ENCODE measurements at places on chromosomes 3 and 15. TPM values are rescaled to one million over a fixed set of nuclear protein-coding genes. Genes with fewer than 3 reads are reported as not detected.

GRCh38 chr3:128382221-128382807, 84.4 kb downstream of the DNAJB8 start:
- DNase-seq, result peak; percentile 60

DNA sequence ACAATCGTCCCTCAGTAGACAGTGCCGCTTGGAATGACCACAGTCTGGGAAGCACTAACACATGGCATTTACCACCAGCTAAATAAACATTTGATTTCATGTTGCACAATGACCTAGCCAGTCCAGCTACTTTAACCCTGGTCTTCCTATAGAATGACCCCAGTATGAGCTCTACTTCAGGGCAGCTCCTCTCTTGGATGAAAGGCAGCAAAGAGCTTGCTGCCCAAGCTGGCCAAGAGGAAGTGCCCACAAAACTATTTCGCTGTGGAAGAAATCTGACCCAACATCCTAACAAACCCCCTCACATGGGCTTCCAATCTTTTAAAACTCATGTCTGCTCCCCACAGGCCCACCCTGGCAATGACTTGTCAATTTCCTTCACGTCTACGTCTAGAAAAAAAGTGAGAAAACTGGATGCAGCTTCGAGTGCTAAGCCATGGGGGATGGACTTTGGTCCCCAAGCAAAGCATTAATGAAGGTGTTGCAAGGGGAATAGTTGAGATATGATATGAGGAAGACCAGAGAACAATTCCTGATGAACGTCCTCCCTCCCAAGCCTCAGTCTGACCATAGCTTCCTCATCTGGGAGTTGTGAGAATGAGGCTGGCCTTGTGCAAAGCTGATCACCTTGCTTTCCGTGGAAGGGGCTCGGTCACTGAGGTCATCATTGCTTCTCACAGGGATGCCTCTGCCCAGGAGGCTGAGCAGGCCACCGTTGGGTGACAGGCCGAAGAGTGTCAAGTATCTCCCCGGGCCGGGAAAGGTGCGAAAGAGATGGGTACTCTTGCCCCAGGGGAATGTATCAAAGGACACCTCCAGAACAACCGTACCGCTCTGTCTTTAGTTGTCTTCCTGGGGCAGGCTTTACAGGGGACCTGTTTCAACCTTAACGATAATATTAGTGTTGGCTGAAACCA, 964 bp downstream of the SLC25A20 start:
- no peak for DNase-seq

GRCh38 chr15:93036951-93037819, 51.8 kb downstream of the RGMA start:
- DNase-seq, result peak; percentile 50

COL6A5 gene
- polyA plus RNA-seq, result not detected

GRCh38 chr3:96705895-96706294, 108.5 kb upstream of the EPHA6 start:
- DNase-seq, result no peak

PARP9 gene
- 27.8 TPM for polyA plus RNA-seq

GRCh38 chr3:80050826-80051601, 283.2 kb upstream of the ROBO1 start:
- no peak for DNase-seq

GRCh38 chr15:92167451-92167850, 226.2 kb upstream of the ST8SIA2 start:
- no peak for DNase-seq

ADPRH gene
- polyA plus RNA-seq, result 5.2 TPM

GRCh38 chr15:98083203-98083910, 122.9 kb downstream of the ARRDC4 start:
- peak; percentile 60 for DNase-seq

DNA sequence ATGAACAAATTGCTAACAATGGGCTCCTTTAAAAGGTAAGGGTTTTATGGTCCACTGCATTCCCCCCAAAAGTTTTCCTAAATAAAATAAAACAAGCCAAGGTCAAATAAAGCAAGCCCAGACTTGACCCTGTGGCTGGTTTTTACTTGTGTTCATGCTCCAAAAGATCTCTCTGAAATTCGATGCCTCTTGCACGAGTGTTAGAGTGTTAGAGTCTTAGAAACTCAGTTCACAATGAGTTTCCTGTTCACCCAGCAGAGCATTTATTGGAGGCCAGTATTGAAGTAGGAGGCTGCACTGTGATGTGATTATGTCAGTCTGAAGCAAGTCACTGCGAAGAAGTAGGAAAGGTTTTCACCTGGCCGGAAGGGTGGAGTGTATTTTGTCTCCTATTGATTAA, 59.9 kb upstream of the LRTM1 start:
- peak; percentile 53 for DNase-seq

SLC22A13 gene
- 9.9 TPM for polyA plus RNA-seq

CCDC12 gene
- 85.6 TPM for polyA plus RNA-seq

- DNase-seq, result no peak
Observed at GRCh38 chr3:35336601-35337000, 302.7 kb upstream of the ARPP21 start.

- DNase-seq, result no peak
Observed at GRCh38 chr3:63814237-63814636, 4.9 kb upstream of the C3orf49 start.

LRRC58 gene
- polyA plus RNA-seq, result 6.4 TPM

- no peak for DNase-seq
Observed at GRCh38 chr15:82856397-82857170, 47.2 kb downstream of the WHAMM start.

CLDN1 gene
- 6.2 TPM for polyA plus RNA-seq

HTR3E gene
- polyA plus RNA-seq, result not detected

- no peak for DNase-seq
Observed at GRCh38 chr15:39453620-39454019, 127.3 kb upstream of the THBS1 start.

DNA sequence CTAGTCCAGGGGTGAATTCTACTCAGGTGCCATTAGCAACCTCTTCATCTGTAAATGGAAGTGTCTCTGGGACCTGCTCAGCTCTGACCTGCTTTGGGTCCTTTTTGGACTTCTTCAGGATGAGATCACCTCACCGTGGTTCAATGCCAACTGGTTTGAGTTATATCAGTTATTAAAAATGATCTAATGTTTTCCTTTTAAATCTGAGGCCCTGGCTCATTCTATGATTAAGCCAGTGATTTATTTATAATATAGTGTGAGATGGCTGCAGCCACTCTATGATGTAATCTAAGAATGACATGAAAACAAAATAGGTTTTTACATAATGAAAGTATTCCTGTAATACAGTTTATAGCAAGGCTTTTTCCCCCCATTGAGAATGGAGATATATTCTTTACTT, 79.4 kb downstream of the LPP start:
- no peak for DNase-seq

ETV5 gene
- polyA plus RNA-seq, result 5.1 TPM

PLEKHO2 gene
- 12.0 TPM for polyA plus RNA-seq

CIB2 gene
- 29.9 TPM for polyA plus RNA-seq

- no peak for DNase-seq
Observed at GRCh38 chr3:59970376-59970775, 920.6 kb upstream of the CFAP20DC start.

- peak; percentile 17 for DNase-seq
Observed at GRCh38 chr15:88902221-88902835, 7.0 kb upstream of the HAPLN3 start.

GNAT1 gene
- polyA plus RNA-seq, result not detected

GRCh38 chr3:14397531-14397930, 4.9 kb upstream of the SLC6A6 start:
- DNase-seq, result no peak

DNA sequence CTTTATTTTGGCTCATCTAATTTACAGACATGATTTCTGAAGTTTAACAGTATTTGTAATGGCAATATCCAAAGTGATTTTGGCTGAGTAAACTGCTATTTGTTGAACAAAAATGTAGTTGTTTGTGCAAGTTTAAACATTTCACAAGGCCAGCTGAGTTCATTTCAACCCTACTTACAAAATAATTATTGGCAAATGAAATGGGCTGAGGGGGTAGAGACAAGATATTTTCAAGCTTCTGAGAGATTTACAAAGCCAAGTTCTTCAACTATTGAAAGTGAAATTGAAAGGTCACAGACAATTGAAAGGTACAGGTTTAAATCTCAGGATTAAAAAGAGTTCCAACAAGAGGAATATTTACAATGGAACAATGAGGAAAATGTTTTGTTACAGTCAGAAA, 77.1 kb downstream of the DUT start:
- DNase-seq, result no peak

GRCh38 chr3:178054471-178054870, 481.8 kb upstream of the KCNMB2 start:
- DNase-seq, result no peak

DNA sequence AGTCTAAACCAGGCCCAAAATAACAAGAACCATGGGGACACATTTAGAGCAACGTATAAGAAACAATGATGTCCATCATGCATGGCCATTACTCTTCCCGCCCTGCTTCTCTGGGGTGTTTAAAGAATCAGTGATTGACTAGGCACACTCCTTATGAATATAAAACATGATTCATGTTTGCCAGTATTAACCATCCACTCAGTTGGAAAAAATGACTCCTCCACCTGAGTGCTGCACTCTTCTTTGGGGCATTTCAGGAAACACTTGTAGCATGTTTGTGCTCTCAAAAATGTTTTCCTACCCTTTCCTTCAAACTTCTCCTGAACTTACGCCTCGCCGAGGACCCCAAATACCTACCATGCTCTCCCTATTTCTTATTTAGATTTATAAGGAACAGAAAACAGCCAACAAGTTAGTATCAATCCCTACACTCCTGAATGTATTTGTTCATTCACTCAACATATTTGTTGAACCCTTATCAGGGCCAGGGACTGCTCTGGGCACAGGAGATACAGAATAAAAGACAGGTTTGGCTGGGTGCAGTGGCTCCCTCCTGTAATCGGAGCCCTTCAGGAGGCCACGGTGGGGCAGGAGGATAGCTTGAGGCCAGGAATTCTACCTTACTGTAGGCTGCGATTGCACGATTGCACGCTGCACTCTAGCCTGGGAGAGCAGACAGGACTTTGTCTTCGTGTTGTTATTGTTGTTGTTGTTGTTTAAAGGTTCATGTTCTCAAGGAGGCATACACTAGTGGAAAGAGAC, 137.0 kb downstream of the TMCO5A start:
- no peak for DNase-seq

KNG1 gene
- 710 TPM for polyA plus RNA-seq

- peak; percentile 95 for DNase-seq
Observed at GRCh38 chr3:106609666-106610301, 741.0 kb upstream of the CBLB start.

DUOXA1 gene
- 0.52 TPM for polyA plus RNA-seq

- no peak for DNase-seq
Observed at GRCh38 chr3:4643904-4644547, 150.9 kb downstream of the ITPR1 start.

DNA sequence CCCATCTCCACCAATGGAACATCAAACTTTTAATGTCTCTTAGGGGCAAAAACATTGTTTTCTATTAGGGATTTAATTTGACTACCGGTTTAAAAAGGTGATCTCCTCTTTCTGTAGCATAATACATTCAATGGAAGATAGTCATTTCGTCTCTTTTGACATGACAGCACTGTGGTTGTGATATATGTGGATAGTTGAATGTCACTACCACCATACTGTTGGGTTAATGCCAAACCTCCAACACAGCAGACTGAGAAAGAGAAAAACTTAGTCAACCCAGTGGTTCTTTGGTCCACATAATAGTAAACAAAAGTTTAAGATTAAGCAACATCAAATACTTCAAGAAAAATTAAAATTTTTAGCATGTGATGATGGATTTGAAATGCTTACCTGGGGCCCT, 530.4 kb downstream of the AGBL1 start:
- DNase-seq, result no peak

TTC23 gene
- polyA plus RNA-seq, result 11.2 TPM

- DNase-seq, result no peak
Observed at GRCh38 chr15:49436751-49437150, 13.7 kb downstream of the FGF7 start.

DNA sequence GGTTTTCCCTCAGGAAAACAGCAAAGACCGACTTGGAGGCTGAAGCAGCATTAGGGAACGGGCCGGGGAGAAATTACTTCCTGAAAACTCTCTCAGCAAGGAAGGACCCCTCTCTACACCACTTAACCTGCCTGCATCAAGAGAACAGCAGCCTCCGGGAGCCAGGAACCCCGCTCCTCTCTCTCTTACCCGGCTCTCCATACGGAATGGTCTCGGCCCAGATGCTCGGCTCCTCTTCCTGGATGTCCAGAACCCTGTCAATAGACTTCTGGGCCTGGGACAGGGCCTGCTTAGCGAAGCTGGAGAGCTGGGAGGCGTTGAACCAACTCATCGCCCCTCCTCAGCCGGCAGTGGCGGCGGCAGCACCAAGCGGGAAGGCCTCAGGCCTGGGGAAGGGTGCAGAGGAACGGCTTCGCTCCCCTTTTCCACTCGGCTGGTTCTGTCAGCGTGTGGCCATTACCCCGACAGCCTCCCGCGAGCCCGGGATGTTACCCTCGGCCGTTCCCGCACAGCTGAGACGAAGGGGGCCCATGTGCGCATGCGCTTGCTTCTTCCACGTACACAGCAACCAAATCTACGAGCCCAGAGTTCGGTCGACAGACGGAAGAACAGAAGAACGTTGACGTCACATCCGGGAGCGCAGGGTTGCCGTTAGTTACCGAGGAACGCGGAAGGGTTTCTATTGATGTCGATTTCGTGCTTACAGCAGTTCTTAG, at the start of gene TMF1:
Gene TMF1, minus strand, starts transcription at position 578 of the 716 bp plus-strand sequence. Its CDS starts 247 bp downstream, at position 331.
- DNase-seq, result peak; percentile 99

COLQ gene
- polyA plus RNA-seq, result 1.2 TPM
